ENCODE measurements at places on chromosomes 2 and 18.

DNA sequence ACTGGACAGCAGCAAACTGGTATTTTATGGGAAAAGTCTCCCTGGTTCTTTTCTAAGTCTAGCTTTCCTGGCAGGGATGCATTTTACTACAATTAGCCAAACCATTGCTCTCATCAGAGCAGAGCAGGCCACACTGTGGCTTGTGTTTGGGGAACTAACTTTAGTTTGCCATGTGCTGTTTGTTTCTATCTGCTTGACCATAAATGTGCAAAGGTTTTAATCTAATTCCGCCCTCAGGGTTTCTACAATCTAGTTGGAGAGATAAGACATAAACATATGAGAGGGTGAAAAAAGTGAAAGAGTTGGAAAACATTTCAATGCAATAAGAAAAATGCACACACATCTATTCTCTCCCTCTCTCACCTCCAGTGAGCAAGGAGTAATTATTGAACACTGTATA is 86.9 kb upstream of the MAPK4 start:
- no peak for DNase-seq

DNA sequence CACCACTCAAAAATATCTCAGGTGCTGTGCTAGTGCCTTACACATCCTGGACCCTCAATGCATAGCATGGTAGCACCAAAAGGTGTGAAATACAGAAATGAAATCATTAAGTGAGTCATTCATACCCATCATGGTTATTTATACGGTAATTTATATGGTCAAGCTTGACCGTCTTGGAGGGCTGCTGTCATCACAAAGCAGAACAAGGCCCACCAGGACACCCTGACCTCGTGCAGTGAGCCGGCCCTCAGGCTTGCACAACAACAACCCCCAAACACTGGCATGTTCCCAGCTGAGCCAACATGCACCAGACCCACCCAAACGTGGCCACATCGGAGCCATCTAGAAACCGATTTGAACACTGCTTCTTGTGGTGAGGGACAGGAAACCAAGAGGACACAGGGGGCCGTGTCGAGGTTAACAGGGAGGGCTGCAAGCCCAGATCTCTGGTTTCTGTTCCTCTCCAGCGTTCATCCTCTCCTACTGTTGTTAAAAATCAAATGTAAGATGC is 378.5 kb upstream of the ID2 start:
- DNase-seq: no peak

GRCh38 chr2:120832296-120833070 is 96.8 kb downstream of the GLI2 start:
- DNase-seq: no peak

DNA sequence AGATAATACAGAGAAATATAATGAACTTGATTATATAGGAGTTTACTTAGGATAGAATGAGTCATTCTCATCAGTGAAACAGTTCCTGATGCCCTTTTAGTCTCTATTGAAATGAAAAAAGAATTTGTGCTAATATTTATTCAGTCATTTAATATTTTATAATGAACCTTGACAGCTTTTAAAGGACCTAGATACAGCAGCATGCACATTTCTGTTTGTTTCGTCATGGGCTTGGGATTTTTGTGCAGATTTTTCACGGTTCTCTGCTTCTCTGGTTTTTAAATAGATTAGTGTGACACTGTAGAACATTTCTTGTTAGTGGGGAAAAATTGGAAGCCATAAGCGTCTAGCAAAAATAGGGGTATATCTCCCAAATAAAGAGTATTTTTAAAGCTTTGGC is 60.7 kb downstream of the NABP1 start:
- no peak for DNase-seq
